ENCODE measurements at places on chromosomes 5 and 9. TPM values are rescaled to one million over a fixed set of nuclear protein-coding genes. Genes with fewer than 3 reads are reported as not detected.

Gene GABRA6
- 0.29 TPM for total RNA-seq

Gene FBP1
- not detected for total RNA-seq

Gene EGFLAM
- 10.1 TPM for total RNA-seq

Gene INSL4
- not detected for total RNA-seq

Gene SEMA5A
- 116 TPM for total RNA-seq

Gene DIPK1B
- 0.44 TPM for total RNA-seq
